ENCODE measurements at places on chromosomes 11 and 22.

- DNase-seq, result no peak
These were observed 98.2 kb downstream of the NTM start for GRCh38 chr11:131468565-131468964.

DNA sequence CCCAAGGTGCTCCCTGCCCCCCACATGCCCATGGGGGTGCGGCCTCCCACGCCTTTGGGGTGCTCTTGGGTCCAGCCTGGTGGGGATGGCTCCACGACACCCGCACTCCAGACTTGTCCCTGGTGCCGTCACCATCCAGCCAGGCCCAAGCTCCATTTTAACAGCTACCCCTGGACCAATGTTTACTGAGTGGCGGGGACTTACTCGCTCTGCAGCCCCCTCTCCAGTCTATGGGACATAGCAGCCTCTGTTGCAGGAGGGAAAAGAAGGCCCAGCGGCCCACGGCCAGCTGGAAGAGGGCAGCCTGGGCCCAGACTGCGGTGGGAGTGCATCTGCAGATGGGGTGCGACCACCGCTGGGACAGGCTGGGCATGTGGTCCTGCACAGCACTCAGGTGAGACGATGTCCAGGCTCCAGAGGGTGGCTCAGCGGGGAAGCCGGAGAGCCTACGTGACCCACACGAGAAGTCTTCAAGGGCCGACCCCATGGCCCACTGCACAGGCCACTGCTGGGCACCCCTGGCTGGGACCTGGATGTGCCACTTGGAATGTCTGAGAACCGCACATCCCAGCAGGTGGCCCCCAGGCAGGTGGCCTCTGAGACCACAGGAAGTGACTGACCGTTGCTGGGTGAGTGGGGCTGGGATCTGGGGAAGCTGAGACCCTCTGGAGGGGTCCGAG is 18.1 kb downstream of the IL17REL start:
- no peak for DNase-seq

GRCh38 chr22:37046589-37046988 is 5.0 kb upstream of the KCTD17 start:
- no peak for DNase-seq

DNA sequence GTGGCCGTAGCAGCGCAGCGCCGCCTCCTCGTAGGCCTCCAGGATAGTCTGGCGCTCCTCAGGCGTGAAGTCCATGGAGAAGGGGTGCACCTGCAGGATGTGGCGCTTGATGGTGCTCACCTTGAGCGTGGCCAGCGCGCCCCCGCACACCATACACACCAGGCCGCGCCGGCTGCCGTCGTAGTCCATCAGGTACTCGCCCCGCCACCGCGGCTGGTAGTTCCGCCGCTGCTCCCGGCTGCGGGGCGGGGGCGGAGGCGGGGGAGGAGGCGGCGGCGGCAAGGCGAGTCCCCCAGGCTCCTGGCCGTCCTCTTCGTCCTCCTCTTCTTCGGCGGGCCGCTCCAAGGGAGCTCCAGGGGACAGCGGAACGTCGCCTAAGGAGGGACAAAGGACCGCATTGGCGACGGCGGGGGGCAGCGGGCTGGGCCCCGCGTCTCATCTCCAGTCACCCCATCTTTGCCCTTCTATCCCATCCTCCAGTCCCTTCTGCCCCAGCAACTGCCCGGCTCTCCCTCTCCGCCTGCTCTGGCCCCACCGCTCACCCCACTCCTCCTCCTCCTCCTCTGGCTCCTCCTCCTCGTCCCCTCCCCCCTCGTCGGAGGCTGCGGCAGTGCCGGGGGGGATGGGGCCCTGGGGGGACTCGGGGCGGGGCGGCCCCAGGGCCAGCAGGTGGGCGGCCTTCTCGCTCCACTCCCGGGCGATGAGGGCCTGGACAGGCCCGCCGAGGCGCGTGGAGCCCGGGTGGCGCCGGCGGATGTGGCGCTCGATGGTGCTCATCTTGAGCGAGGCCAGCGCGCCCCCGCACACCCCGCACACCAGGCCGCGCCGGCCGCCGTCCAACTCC is 4.9 kb downstream of the ZFTA start:
- DNase-seq, result no peak

DNA sequence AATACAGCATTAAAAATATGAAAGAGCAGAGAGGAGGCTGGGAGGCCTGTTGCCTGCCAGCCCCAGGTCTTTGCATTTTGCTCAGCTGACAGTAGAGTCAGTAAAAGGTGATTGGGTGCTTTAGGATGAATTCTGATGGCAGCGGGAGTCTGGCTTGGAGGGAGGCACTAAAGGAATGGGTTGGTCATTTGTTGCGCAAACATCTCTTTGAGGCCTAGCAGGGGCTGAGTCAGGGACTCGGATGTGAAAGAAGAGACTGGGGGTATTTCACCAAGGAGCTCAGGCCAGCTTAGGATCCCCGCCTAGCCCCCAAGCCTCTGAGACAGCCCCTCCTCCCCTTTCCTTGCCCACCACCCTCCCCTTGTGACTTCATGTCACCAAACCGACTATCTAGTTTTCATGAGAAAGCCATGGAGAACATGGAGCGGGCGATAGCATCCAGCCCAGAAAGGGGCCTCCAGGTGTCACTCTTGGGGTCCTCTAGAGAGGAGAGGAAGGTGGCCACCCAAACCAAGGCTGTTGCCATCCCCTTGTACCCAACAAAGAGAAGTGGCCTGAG is 9.7 kb downstream of the DGKZ start:
- no peak for DNase-seq

DNA sequence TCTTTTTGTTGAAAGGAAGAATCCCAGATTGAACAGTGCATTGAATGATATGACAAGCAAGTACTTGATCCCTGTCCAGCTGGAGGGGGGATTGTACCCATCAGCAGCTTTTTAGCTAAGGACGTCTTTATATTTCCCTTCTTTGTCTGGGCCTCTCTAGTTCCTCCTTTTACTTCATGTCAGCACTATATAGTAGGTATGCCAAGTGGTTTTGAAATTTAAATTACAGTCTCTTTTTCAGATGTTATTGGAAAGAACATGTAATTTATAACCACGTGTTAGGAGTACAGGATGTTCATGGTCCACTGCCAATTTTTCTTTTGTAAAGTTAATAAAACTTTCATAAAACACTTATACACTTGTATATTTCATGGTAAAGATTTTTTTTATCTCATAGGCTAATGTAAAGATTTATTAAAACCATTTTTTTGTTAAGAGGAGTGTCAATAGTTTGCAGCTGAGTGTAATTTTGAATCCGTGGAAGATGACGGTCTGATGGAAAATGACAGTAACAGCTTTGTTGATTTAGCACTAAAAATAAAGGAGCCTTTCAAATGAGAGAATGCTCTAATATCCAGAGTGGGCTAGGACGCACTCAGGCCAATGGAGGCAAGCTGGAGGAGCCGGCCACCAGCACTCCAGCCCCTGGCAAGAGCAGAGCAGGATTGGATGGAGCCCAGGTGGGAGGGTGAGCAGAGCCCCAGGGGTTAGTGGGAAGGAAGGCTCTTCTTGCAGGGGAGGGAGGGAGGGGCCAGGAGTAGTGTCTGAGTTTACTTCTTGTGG is 488.3 kb downstream of the INSC start:
- no peak for DNase-seq

DNA sequence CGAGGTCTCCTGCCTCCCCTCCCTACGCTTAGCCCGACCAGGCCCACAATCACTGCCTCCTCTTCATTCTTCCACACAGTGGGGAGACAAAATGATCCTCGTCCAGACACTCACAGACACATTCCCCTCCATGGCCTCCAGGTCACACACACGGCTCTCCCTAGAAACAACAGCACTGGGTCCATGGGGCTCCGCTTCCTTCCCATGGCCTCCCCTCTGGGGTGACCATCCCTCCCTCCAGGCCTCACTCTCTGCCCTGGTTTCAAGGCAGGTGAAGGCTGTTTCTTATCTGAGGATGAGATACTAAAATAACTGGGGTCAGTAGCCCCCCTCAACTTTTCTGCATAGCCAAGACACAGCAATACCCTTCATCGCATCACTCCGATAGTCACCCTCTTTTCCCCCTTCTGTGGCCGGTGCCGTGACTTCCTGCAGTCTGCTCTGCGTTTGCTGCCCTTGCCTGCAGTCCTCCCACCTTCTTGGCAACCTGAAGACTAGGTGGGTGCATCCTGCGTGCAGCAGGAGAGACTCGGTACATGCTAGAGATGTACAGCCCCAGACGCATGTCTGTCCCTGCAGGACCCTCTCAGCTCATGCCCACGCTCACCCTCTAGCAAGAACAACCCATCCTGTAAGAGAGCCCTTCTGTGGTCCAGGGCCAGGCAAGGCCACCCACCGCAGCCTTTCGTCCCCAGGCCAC is 55.8 kb downstream of the CD6 start:
- no peak for DNase-seq

All from D721Med (cell line).